ENCODE measurements at places on chromosomes 13 and 19.
A peak's percentile ranks its signal among the peaks of the same experiment; 100 is the strongest.

DNA sequence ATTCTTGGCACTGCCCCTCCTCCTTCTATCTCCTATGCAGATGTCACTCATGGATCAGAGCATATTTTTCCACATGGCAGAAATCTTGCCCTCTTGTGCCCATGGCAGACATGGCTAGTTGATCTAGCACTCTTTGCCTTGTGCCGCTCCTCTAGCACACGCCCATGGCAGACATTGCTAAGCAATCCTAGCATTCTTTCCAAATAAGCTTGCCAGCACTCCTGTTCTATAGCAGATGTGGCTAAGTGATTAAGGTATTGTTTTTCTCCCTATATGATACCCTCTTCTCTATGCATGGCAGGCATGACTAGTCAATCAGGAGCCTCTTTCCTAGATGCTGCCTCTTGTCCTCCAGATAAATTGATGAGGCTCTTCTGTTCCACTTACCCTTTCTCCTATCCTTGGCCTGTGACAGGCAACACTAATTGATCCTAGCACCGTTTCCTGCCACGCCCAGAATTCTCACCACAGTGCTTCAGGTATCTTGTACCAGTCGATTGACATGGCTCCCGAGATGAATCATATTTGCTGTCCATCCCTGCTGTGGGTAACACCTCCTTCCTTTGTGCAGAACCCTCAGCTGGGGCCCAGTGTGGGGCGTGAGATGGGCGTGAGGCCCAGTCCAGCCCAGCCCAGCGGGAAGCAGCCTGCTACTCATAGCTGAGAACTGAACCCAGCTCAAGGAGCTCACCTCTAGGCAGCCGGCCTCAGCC lies 26.9 kb downstream of the TMED1 start:
- DNase-seq: no peak

DNA sequence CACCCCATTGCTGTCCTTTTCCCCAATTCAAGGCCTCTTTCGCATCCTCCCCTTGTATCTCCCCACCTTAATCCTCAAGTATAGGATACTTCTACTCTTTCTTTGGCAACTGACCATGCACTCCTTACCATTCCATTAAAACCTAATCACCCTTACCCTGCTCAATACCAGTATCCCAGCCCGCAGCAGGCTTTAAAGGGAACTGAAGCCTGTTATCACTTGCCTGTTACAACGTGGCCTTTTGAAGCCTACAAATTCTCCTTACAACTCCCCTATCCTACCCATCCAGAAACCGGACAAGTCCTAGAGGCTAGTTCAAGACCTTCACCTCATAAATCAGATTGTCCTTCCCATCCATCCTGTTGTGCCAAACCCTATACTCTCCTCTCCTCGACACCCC lies 16.2 kb upstream of the OR10H1 start:
- DNase-seq: no peak

GRCh38 chr13:86579662-86580061 lies 780.4 kb upstream of the SLITRK6 start:
- no peak for DNase-seq

- DNase-seq: no peak
These were observed 45.0 kb downstream of the FLT3 start for GRCh38 chr13:28055357-28055756.

DNA sequence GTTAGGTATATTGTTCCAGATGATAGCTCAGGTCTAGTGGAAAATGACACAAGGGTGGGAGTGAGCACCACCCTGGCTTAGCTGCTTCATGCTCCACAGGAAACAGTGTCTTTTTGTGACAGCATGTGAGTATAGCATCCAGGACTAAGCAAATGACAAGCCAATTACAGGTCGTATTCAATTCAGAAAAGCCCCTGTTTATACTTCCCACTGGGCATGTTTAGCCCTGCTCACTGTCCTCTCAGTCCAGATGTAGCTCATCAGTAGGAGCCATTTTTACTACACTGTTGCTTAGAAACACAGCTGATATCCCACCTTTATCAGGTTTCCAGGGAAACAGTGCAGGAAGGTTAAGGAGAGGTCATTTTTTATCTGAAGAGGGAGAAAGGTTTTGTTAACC lies 8.0 kb downstream of the ABHD13 start:
- no peak for DNase-seq

DNA sequence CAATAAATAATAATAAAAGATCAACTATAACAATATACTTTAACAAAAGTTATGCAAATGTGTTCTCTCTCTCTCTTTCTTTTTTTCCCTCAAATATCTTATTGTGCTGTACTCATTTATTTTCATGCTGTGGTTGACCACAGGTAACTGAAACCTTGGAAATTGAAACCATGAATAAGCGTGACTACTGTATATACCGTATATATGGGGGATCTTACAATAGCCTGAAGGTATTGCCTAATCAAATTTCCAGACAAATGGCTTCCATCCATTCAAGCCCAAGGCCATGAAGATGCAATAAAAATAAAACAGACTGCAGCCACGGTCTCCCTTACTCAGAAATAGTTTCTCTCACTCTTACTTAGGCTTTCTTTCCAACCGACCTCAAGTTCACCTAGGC lies 98.3 kb downstream of the SLITRK6 start:
- DNase-seq: no peak

- no peak for DNase-seq
These were observed 5.4 kb downstream of the LINGO3 start for GRCh38 chr19:2302319-2303210.

GRCh38 chr13:110403721-110404120 lies 96.6 kb downstream of the COL4A2 start:
- DNase-seq: no peak

DNA sequence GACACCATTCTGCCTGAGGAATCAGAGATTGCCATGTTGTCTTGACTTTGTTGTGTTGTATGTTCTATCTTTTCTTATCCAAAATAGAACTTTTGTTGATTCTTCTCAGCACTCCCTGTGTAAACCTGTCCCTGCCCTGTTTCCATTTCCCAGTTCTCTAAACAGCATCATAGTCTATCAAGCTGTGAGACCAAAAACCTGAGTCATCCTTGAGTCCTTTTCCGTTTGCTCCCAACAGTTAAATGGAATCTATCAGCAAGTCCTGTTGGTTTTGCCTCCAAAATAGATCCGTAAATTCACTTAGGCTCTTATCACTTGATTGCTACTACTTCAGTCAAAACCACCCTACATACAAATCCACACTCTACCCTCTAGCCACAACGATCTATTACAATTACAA lies 667.1 kb downstream of the PCDH9 start:
- DNase-seq: no peak

DNA sequence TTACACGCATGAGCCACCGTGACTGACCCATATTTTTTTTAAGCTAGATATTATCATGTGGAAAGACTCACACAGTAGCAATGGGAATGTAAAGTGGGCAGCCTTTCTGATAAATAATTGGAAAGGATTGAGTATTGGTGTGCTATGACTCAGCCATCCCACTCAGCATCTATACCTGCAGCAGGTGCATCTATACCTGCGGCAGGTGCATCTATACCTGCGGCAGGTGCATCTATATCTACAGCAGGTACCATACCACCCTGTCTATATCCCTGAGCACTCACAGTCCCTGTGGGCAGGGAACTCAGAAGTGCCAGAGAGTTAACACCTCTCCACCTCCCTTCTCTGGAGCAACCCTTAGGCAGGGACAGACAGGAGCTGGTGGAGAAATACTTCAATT lies 5.2 kb upstream of the LRRC8E start:
- no peak for DNase-seq

- DNase-seq: no peak
These were observed 2.1 kb upstream of the NLRP7 start for GRCh38 chr19:54949412-54949811.

DNA sequence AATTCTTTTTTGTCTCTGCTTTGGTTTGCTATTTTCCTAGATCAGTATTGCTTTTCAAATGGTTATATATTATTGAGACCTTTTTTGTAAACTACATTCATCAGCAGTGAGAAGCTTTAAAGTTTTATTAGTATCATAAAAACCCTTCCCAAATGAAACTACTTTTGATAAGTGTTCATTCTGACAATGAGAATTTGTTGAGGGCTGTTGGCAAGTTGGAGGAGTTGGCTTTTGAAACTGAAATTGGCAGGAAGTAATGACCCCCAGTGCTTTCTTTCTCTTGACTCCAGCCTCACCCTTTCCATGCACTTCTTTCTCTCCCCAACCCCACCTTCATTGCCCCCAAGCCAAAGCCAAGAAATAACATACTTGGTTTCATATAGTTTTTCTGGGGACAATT lies 113.8 kb downstream of the ZIC5 start:
- DNase-seq: no peak

GRCh38 chr19:15452111-15453047 lies 2.6 kb upstream of the WIZ start:
- DNase-seq: no peak

DNA sequence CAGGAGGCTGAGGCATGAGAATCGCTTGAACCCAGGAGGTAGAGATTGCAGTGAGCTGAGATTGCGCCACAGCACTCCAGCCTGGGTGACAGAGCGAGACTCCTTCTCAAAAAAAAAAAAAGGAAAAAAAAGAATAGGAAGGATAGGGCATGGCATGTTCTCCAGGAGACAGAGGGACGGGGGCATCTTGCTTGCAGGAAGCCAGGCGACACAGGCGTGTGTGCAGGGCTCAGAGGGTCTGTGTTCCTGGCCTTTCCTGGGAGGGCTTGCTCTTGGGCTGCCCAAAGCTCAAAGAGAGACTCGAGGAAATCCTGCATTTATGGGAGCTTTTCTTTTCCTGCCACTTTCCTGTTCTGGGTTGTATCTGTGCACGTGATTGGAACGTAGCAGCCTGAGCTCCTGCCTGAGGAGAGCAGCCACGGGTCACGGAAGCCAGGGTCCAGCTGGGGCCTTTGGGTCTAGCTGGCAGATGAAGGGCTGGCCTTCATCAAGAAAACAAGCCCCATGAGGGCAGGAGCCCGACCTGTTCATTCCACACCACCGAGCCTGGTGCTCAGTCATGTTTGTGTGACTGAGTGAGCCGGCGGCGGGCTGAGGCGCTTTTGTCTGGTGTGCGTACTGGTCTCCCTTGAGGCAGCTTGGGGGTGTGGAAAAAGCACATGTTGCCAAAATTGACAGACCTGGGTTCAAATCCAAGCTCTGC lies 44.5 kb downstream of the CAPN12 start:
- no peak for DNase-seq

DNA sequence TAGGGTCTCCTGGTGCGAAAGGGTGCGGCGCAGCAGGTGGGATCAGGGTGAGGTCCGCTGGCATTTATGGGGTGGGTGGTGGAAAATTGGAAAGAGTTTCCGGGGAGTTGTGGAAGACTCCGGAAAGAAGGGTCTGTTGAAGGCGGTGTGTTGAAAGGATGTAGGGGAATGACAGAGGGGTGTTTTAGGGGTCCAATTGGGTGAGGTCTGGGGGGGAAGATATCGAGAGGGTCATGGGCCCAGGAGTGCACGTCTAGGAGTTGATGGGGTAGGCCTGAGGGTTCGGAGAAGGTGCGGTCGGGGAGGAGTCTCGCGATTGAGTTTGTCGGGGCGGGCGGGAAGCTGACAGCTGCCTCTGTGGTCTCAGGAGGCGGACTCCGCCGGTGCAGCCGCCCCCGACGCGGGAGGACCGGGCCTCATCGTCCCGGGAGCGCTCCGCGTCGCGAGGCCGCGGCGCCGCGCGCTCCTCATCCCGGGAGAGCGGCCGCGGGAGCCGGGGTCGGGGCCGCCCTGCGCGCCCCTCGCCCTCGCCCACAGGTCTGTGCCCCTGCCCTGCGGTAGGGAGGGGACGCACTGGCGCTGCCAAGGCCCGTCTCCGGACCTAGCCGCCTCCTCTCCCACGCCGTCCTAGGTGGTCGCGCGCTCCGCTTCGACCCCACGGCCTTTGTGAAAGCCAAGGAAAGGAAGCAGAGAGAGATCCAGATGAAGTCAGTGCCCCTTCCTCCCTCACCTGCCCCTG lies 7.0 kb downstream of the PGLYRP1 start:
- DNase-seq: peak; percentile 45

- DNase-seq: no peak
These were observed 275.6 kb downstream of the TSHZ3 start for GRCh38 chr19:31073485-31074198.

DNA sequence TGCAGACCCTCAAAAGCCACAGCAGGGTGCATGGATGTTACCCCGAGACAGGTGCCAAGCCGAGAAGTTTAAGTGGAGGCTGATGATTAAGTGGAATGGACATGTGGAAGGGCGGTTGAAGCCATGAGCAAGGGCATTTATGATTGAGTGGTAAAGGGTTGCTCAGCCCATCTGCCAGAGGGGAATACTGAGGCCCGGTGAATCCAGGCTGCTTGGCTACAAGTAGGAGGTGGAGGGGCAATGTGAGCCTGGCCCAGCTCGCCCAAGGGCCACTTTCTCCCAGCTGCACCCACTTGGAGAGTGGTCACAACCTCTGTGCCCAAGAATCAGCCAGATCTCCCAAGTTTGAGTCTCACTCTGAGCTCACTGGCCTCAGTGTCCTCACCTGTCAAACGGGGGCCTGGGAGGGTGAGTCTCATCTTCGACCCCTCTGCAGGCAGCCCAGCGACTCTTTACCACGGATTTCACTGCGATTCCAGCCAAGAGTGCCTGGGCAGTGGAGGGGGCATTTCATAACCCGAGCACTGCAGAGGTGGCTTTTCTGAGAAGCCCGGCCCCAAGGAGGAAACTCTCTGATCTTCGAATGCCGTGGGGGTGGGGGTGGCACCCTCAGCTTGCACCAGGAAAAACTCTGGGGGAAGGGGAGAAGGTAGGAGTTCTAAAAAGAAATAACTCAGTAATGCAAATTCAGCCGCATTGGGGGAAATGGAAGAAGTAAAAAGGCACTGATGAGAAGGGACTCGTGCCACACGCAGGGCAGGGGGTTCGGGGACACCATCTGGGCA lies 62.9 kb upstream of the KLF2 start:
- no peak for DNase-seq

DNA sequence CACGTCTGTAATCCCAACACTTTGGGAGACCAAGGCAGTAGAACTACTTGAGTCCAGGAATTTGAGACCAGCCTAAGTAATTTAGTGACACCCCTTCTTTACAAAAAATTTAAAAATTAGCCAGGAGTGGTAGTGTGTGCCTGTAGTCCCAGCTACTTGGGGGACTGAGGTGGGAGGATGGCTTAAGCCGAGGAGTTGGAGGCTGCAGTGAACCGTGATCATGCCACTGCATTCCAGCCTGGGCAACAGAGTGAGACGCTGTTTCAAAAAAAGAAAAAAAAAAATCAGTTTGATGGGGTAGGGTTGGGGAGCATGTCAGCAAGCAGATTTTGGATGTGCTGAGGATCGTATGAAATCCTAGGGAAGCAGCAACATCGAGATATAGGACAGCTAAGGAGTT lies 4.2 kb downstream of the CEACAM19 start:
- DNase-seq: no peak
